Glutamatergic neuron (in vitro differentiated cells): ENCODE measurements at places on chromosomes 4 and X.

DNA sequence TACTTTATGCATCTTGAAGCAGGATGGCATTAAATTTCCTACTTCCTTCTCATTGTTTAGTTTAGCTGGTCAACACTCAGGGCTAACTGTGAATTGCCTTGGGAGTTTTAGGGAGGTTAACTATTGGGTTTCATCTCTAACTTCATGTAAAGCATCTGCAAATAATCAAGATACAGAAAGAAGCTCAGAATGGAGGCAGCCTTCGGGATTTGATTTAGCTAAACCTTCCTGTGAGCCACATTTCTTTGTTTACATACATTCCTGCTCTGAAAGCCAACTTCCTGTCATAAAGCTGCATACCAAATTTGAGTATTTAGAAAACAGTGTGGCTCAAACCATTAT is 131.7 kb upstream of the PCDH18 start:
- DNase-seq, result no peak

- DNase-seq, result no peak
Observed at GRCh38 chr4:86421461-86421860, 61.6 kb upstream of the MAPK10 start.

DNA sequence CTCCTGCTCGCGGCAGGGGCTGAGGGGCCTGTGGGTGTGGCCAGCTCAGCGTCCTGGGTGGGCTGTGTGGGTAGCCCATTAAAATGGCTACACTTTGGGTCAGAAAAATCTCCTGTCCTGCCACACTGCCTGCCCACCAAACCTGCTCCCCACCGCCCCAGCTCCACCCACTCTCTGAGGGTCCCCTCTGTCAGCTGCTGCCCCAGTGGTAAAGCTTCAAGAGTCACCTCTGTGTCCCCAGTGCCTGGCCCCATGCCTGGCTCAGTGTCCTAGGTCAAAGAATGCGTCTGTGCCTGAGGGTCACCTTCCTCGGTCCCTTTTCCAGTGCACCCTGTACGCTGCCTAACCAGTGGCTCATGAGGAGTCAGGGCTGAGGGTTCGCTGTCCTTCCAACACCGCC is 24.9 kb upstream of the TADA2B start:
- no peak for DNase-seq

DNA sequence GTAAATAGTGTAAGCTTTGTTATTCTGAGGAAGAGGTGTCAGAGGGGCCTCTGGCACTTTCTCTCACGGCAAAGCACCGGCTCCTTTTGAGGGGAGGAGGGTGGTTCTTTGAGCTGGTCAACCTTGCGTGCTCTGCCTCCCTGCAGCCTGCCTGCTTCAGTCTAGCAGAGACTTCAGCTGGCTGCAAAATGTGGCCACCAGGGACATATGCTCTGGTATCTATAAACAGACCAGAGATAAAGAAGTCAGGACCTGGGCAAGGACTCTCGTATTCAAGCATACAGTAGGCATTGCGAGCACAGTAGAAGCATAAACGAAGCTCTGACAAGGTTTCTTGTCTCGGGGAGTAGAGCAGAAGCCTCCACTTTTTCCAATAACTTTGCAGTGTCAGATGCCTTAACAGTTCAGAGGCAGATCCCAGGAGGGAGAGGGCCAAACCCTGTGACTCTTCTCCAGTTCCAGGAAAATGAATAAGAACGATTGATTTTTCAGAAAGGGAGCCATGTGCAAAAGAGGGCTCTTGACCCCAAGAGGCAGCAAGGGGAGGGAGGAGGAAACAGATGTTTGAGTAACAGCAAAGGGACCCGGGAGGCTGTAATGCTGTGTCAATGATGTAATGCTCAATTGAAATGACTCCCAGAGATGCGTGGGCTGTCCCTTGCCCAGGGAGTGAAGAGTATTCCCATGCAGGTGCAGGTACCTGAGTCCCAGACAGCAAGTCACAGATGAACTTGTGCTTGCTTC is 57.9 kb upstream of the TEX13D start:
- DNase-seq, result peak; percentile 17

GRCh38 chrX:139559383-139560042 is 29.0 kb downstream of the F9 start:
- no peak for DNase-seq

GRCh38 chrX:41684138-41684537 is 4.6 kb upstream of the GPR34 start:
- DNase-seq, result no peak

DNA sequence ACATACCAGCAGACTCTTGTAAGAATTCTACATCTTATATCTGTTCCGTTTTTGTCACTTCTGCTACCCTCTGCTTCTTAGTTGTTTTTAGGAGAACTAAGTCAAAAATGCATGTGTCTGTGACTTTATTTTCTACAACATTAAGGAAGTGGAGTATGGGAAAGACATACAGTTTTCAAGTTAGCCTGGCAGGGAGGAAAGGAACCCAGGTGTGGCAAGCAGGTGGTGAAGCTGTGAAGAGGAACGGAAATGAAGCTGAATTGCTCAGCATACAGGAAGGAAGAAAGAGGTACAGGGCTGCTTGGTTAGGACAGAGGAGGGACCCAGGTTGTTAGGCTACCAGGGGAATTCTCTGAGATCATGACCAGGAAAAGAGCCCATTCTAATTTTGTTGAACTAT is 9.4 kb downstream of the GPRIN3 start:
- DNase-seq, result no peak

GRCh38 chr4:117421706-117422105 is 336.3 kb upstream of the TRAM1L1 start:
- DNase-seq, result no peak

DNA sequence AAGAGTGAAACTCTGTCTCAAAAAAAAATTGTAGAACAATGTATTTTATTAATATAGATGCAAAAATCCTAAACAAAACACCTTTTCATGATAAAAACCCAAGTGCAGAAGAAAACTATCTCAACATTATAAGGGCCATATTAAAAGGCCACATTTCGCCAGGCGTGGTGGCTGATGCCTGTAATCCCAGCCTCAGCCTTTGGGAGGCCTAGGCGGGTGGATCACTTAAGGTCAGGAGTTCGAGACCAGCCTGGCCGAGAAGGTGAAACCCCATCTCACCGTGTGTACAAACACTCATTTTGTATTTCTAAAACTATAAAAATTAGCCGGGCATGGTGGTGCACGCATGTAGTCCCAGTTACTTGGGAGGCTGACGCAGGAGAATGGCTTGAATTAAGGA is 9.9 kb upstream of the FAM193A start:
- no peak for DNase-seq

DNA sequence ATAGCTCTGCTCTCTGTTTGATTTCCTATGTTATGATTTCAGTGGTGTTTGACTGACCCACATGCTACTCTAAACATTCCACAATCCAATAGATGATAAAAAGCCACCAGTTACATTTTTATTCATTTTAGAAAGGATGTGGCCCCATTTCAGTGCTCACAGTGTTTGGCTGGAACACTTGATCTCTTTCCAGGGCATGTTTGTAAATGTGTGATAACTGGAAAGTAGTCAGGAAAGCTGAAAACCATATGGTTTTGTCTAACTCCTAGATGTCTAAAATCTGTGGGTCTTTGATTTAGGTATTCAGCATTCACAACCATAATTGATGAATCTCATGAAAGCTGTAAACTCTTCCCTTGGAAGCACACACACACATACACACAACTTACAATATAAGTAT is 904.9 kb upstream of the AGA start:
- DNase-seq, result no peak

GRCh38 chr4:3085948-3086670 is 11.6 kb downstream of the HTT start:
- no peak for DNase-seq

- DNase-seq, result peak; percentile 75
Observed at GRCh38 chr4:78057135-78057599, at the start of gene FRAS1. Gene FRAS1, plus strand, starts transcription at chr4:78057323. Its CDS starts 687 bp downstream, at chr4:78058010.
